ENCODE measurements at places on chromosomes 11 and 22.
A peak's percentile ranks its signal among the peaks of the same experiment; 100 is the strongest.

DNA sequence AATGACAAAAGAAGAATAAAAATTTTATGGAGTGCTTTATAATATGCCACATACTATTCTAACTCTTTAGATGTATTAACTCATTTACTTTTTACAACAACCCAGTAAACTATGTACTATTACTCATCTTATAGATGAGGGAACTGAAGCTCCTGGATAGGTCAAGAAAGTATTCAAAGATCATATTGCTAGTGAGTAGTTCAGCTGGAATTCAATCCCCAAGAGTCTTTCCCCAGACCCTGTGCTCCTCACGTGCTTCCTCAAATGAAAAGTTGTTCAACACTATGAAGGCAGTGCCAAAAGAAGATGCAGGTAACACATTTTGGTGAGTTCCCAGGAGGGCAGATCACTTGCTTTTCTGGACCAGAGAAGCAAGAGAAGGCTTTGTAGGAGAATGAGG lies 46.8 kb downstream of the BTG4 start:
- no peak for DNase-seq

DNA sequence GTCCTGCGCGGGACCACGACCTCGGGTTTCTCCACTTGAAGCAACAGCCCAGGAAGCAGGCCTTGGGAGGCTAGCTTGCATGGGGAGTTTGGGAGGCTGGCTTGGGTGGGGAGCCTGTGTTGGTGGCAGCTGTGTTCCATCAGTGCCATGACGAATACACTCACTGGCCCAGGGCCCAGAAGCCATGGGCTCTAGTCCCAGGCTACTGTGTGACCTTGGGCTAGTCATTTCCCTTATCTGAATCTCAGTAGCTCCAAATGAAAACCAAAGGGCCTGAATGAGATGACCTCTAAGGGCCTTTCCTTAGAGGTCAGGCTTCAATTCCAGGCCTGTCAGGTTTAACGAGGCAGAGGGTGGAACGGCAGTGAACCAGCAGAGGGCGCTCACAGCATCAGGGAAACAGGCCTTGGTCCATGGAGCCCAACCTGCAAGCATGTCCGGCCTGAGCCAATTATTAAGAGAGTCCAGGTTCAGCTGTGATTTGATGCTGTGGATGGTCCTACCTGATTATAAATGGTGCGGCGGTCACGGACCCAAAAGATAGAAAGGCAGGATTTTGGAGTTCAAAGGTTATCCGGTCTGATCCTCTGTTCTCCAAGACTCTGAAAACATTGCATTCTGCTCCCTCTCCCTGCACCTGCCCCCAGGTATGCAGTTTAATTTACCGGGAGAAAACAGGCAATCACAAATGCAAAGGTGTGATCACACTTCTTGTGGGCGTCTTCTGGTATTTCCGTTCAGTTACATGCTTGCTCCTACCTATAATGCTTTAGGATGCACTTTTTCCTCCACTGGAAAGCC lies 15.9 kb downstream of the PTPN5 start:
- peak; percentile 20 for DNase-seq

DNA sequence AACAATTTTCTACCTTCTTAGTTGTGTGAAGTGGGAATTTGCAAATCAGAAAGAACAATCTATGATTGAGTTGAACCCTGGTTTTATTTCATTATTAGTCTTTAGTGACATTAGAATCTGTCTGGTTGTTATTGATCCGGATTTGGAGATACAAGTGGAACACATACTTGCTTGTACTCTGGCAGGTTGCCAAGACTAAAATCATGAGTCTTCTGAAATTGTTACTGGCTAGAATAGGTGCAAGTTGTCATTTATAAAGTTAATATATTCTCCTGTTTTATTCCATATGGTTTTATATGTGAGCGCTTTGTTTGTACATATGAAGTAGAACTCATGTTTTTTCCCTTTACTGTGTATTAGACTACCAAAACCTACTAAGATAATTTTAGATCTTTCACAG lies 23.0 kb downstream of the CCDC15 start:
- no peak for DNase-seq

DNA sequence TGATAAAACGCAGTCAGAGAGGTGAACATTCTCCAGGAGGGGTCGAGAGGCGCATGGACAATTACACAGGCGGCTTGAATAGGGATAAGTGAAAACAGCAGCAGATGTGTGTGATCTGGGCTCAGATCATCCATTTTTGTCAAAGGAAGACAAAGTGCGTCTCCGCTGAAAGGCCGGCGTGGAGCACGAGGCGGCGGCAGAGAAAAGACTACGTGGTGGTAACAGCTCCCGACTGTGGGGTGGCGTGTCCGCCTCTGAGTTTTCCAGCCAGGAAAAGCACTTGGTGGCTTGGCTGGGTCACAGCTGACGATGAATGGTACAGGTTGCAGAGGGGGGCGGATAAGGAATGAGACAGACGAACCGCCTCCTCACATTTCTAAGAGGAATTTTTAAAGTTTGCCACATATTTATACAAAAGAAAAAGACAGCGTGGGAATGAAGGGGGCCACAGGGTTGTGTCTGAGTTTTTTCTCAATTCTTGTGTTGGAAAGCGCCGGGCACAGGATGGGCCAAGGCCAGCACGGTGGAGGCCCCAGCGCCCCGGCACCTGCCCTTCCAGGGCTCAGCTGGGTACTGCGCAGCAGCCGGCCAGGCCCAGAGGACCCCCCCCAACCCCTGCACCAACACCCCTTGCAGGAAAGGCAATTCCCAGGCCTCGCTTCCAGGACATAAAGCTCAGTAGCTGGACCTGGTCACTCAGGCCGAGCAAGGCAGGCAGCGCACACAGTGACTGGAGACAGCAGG lies 80.4 kb downstream of the TRMU start:
- DNase-seq, result no peak

DNA sequence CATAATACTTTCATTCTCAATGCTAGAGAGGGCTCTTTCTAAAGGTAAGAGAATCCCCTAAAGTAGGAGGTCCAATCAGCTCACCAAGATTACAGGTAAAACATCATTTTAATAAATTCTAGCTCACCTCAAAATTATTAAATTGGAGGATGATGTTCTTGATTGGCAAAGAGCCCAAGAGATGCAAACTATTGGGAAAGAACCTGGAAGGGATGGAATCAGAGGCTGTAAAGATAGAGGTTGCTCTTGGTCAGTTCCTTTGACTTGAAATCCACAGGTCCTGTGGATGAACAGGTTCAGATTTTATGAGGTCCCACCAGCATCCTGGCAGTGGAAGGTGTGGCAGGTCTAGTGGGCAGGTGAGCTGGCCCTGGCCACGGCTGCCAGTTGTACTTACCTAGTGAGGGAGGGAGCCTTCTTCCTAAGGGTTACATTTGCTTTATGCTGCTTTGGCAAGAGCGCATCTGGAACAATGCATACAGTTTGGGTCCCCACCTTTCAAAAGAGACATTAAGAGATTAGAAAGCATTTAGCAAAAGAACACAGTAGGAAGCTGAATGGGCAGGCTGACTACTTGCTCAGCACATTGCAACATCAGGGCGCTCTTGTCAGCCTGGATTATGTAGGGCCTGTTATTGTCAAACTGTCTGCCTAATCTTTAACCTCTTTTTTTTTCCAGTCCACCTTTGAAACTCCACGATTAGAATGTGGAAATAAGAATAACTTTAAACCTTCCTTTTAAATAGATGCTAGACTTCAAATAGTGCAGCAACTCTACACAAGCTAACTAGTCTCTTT lies 97.0 kb downstream of the RDX start:
- no peak for DNase-seq

DNA sequence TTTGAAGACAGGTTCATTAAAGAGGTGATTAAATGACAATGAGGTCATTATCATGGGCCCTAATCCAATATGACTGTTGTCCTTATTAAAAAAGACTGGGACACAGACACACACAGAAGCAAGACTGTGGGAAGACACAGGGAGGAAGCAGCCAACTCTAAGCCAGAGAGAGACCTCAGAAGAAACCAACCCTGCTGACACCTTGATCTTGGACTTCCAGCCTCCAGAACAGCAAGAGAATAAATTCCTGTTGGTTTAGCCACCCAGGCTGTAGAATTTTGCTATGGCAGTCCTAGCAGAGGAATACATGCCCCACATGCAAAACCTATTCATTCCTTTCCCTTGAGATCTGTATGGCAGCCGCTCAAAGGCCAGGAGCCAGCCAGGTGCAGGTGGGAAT lies 35.6 kb upstream of the CACNG2 start:
- DNase-seq, result no peak

DNA sequence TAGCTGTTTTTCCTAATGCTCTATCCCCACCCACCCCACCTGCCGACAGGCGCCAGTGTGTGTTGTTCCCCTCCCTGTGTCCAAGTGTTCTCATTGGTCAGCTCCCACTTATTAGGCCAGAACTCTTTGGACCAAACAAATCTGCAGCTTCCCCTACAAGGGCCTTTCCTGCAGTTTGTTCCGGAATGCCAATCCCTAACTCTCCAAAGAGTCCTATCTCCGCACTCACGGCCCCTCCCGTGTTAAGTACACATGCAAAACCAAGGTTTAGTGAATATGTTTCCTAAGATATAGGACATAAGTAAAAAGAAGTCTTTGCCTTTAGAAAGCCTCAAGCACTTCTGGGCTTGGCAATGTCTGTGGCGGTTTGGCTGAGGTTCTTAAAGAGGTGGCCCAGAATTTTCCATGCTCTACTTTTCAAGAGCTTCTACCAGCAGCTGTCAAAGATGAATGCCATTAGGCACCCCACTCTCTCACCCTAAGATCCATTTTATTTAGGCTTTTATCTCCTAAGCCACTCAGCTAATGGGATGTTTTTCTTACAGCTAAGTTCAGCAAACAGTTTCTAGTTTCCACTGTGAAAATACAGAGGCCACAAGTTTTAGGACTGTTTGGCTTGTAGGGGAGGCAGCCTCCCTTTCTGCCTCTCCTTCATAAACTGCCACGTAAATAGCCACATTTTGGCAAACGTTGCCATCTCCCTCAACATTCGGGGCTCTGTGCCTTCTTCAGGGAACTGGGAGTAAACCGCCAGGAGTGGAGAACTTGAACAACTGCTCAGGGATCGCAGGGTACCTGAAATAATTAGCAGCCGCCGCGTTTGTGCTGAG lies 1.6 kb downstream of the CD59 start:
- no peak for DNase-seq

- DNase-seq, result no peak
Measured at GRCh38 chr11:69010964-69011623, 2.0 kb downstream of the MRGPRF start.

Data from stimulated activated CD8-positive, alpha-beta memory T cell treated with anti-CD3 and anti-CD28 coated beads, Interleukin-4, amount 100 ng/mL, for 4 hours (primary cell).